Daoy (cell line): ENCODE measurements at places on chromosomes 7 and 10.

DNA sequence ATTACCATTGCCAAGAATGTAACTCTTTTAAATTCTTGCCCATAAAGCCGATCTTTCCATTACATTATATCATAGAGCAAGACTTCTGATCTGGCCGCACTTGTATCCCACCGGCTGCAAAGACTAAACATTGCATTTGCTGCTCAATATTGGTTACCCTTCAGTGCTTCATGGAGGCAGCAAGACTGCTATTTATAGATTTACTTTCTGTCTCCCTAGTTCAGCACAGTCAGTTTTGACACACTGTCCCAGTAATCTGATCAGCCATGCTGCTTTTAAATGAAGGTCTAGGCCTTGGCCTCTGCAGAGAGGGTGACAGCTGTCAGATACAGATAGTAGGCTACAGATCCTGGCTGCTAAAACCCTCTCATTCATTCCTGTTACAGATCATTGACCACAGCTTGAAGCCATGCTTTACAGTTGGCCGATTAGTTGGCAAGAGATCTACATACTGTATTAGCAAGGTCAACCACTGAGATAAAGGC lies 562.6 kb upstream of the GALNT17 start:
- DNase-seq: no peak

DNA sequence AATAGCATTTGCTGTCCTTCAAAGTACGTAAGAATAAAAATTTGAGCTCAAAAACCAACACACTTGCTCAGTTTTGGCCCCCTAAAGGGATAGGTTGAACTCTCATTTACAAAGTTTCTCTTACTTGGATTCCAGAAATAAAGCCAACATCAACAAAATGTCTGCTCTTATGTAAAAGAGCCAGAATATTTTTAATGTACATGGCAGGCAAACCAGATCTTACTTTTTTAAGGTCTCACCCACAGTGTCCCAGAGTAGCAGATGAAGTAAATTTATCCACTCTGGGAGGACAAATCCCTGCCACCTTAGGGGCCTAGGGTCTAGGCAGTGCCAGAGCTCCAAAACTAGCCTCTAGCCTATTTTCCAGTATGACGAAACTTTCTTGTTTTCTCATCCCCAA lies 159.6 kb downstream of the SKAP2 start:
- DNase-seq: no peak

DNA sequence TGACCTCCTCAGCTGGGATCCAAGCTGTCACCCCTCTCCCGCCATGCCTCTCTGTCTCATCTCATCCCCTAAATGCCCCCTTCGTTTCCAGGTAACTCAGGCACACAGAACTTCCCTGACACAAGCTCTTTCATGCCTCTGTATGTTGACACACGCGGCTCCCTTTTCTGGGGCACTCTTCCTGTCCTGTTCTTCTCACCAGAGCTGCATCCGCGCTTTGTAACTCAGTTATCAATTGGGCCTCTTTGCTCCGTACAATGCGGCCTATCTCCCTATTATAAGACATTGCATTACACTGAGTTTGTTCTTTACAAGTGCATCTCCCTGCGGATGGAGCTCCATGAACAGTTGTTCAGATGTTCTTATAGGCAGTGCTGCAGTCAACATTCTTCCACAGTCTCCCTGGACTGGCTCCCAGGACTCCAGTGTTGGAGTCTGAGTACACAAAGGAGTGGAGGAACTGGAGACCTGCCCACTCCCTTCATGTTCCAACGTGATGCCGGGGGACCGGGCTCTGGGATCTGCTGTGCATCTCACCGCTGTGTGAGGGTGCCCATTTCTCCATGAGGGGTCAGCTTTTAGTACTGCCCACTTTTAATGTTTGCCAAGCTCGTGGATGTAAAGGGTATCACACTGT lies 56.9 kb upstream of the TNS3 start:
- DNase-seq: no peak

GRCh38 chr10:43172645-43173044 lies 34.4 kb downstream of the CSGALNACT2 start:
- DNase-seq: no peak

DNA sequence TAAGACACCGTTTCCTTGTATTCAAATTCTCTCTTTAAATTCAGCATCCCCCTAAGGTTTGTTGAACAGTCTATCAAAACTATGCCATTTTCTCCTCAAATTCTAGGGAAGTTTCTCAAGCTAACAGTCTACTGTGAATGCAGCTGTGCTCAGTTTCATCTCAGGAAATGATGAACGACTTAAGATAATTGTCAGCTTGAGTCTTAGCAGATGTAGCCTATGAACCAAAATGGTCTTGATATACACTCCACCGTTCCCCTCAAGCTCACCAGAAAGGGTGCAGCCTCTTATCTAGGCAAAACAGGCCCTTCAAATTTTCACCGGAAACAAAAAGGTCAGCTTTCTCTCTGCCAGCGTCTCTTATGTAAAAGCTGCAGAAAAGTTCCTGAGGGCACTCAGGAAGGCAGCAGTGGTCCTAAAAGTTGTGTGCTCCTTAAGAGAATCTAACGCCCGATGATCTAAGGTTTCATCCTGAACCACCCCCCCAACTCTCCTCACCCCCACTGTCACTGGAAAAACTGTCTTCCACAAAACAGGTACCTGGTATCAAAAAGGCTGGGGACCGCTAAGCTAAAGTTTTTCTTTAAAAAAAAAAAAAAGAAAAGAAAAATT lies 2.1 kb downstream of the DNAJC9 start:
- no peak for DNase-seq

DNA sequence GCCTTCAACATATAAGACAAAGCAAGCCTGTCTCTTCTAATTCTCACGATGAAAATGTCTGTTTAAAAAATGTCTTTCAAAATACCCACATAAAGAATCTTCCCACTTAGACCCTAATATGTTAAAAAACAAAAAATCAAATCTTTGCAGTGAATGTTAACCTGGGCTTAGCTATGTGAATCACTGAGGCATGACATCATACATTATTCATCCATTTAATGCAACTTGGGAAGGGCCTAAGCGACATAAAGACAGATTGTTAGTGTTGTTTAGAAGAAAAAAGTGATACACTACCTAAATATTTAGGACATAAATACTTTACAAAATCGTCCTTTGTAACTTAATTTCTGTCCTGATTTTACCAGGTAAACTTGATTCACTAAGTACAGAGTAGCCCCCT lies 648.5 kb upstream of the NRP1 start:
- DNase-seq: no peak

GRCh38 chr10:14653271-14654161 lies 121.2 kb downstream of the FAM107B start:
- DNase-seq: peak; percentile 65

DNA sequence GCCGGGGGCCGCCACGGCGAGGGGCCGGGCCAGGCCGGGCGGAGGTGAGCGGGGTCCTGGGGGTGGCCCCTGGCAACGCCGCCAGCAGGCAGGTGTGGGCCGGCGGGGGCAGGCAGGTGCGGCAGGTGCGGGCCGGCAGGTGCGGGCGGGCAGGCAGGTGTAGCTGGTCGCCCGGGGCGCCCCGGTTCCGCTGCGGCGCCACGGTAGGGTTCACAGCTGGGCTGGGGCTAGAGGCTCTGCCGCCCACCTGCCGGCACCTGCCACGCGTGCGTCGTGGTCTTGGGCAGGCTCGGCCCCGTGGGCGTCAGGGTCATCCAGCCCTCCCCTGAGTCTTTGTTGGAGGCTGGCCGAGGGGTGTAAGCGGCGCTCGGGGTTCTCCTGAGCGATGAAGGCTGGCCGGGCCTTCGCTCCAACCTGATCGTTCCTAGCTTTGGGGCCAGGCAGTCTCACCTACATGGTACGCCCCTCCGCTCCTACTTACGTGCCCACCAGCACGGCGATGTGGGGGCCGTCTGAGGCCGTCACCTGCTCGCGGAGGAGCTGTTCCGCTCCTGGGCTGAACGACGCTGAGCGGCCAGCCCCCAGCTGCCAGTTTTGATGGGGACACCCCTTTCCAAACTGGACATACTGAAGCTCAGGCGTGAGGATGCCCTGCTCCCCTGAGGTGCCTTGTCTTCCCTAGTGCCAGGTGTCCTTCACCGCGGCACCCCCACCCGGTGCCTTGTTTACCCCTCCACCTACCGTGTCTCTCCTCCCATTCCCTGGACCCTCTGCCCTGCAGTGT lies 493 bp downstream of the ZMIZ2 start:
- DNase-seq: peak; percentile 39

DNA sequence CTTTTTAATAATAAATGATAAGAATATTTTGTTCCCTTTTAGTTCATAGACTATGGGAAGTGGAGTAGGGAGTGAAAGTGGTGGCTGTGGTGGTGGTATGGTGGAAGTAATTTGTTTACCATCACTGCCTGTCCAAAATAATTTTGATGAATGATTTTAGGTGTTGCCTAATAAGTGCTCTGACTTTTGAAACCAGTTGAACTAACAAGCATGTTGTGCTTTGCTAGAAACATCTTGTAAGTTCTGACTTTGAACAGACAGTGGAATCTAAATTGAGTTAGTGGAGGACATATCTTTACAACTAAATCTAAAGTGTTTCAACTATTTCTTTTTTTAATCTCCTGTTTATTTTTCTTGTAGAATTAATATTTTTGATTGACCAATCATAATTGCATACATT lies 49.7 kb downstream of the ZEB1 start:
- no peak for DNase-seq

GRCh38 chr10:21330628-21331020 lies 194.9 kb downstream of the SKIDA1 start:
- DNase-seq: no peak

DNA sequence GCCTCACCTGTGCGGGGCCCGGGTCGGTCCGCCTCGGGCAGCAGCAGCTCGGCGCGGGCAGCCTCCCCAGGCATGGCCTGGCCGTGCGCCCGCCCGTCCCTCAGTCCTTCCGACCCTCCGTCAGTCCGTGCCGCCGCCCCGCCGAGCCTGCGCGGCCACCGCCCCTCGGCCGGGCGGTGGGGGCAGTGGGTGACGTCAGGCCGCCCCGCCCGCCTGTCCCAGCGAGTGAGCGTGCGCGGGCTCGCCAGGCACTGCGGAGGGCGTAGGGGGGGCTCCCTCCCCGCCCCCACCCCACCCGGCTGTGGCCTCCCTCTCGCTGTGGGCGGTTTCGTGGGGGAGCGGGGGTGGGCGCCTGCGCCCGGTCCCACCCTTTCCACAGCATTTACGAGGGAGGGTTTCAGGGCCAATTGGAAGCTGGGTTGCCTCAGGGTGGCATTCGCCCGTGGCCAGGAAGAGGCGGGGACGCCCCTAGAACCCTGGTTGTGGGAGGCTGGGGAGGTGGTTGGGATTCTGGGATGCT lies at the start of gene NACAD:
TSS of gene NACAD (minus strand) at position 149 of the 520 bp plus-strand sequence. CDS start at position 74, 75 bp downstream.
- peak; percentile 75 for DNase-seq

- no peak for DNase-seq
Measured at GRCh38 chr7:95598511-95598910, 2.2 kb upstream of the PDK4 start.

DNA sequence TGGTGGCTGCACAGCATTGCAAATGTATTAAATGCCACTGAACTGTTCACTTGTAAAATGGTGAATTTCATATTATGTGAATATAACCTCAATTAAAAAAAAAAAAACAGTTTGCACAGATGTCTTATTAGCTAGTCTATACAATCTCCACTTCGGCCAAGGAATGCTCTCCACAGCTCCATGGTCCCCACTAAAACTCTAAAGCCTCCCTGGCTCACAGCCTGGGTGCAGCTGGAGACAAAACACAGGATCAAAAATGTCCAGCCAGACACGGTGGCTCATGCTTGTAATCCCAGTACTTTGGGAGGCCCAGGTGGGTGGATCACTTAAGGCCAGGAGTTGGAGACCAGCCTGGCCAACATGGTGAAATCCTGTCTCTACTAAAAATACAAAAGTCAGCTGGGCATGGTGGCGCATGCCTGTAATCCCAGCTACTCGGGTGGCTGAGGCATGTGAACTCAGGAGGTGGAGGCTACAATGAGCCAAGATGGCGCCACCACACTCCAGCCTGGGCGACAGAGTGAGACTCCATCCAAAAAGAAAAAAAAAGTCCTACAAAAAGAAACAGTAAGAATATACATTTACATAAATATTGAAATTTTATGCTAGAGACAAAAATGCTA lies 66.0 kb downstream of the SRPK2 start:
- DNase-seq: no peak

DNA sequence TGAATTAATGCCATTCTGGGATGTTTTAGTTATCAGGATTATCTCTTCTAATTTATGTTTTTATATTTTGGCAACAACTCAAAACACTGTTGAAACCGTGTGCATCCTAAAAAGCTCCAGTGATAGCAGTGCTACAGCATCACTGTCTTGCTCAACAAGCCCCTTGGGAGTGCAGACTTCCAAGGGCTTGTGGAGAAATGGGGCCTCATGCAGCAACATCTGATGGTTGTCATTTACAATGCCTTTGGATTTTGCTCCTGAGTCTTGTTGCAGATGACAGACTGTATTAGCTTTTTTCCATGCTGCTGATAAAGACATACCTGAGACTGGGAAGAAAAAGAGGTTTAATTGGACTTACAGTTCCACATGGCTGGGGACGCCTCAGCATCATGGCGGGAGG lies 515.4 kb downstream of the NEBL start:
- no peak for DNase-seq

DNA sequence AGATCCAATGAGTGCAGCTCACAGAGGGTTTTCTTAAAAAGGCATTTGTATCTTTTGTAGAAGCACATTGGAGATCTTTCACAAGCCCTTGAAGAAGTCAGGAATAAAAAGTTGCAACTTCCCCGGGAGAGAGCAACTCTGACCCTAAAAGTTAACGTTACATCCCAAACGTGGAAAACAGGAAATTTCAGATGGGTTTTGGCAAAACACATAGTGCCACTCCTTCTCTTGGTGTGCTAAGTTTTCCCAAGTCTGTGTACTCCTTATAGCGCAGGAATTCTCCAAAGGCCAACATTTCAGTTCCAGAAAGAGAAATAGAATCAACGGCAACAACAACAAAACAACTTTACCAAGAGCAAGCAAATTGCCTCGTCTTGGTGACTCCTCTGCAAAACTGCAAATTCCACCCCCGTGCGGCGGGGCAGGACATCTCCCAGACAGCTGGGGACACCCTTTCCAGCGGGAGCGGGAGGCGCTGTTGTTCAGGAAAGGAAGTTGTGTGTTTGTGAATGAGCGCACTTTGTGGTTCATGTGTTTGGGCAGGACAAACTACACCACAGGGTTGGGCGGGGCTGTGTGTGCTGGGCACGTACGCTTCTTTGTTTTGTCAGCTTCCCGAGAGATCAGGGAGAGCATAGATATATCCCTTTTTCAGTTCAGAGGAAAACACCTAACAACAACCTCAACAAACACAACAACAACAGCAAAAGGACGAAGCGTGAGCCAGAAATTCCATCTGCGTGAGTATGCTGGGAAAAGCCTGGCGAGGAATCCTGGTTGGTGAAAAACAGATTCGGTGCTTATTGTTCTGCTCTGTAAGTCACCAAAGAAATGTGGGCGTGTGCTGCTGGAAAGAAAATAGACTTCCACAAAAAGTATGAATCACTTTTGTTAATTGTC lies 294.7 kb upstream of the PITRM1 start:
- DNase-seq: peak; percentile 89

GRCh38 chr7:568031-568951 lies 48.6 kb upstream of the PDGFA start:
- no peak for DNase-seq

DNA sequence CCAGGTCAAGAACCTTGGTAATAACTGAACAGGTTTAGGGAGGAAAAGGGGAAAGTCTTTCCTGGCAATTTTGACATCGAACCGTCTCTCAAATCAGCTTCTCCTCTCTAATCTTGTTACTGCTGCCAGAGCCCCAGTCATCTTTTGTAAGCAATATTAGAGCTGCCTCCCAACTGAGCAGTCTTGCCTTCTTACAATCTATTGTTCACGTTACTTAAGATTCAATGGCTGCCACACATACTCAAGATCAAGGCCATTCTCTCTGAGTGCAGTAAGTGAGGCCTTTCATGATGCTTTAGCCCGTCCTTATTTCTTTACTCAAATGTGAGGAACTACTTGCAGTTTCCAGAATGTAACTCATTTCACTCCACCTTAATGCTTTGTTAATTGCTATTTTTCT lies 12.4 kb downstream of the NET1 start:
- DNase-seq: no peak

- peak; percentile 77 for DNase-seq
Measured at GRCh38 chr10:97332591-97333350, 1.8 kb downstream of the FRAT2 start.
